ENCODE measurements at places on chromosomes 16 and 17. TPM values are rescaled to one million over a fixed set of nuclear protein-coding genes. Genes with fewer than 3 reads are reported as not detected.

The TBC1D24 gene
- 3.5 TPM for total RNA-seq

The ABCA3 gene
- 8.4 TPM for total RNA-seq

The SEBOX gene
- not detected for total RNA-seq

The MYOCD gene
- 0.05 TPM for total RNA-seq

The OR1F1 gene
- total RNA-seq, result not detected

The GOT2 gene
- total RNA-seq, result 32.5 TPM

The SP6 gene
- total RNA-seq, result 0.28 TPM

The LITAFD gene
- total RNA-seq, result not detected

The MYH2 gene
- 0.09 TPM for total RNA-seq

The OR3A3 gene
- not detected for total RNA-seq

The ASPA gene
- total RNA-seq, result 0.57 TPM

The ATF7IP2 gene
- total RNA-seq, result 40.0 TPM

The CCL8 gene
- total RNA-seq, result 1.4 TPM

The TBC1D28 gene
- total RNA-seq, result not detected

The FBXL19 gene
- total RNA-seq, result 10.2 TPM
